ENCODE measurements at places on chromosomes 12 and 14.

DNA sequence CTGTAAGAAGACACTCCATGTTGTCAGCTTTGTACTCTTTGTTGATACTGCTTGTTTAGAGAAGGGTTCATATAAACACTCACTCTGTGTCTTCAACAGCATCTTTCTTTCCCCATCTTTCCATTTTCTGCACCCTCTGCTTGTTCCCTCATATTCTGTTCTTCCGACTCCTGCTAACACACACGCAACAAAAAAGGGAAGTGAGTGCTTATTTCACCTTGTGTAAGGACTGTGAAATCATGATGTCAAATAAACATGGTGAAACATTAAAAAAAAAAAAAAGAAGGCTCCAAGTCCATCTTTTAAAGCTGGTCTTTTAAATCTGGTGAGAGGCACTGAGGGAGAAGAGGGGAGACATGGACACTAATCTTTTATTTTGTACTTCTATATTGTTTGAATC lies 145.4 kb downstream of the RPAP3 start:
- DNase-seq = no peak

GRCh38 chr12:20269337-20270067 lies 98.8 kb upstream of the PDE3A start:
- DNase-seq = no peak

DNA sequence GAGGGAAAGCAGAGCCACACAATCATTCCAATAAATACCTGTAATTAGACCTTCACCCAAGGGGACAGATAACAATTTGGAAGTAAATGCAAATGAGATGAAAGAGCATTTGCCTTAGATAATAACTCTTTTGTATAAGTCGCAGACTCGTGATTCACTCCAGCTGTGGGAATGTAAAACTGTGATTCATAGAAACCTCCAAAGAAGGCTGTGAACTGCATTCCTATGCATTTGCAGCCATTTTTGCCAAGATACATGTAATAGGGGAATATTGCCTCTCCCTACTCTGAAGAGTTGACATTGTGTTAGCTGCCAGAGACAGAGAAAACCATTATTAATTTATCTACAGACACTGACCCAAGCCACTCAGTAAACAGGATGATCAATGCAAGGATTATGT lies 181.9 kb upstream of the ARHGAP5 start:
- no peak for DNase-seq

GRCh38 chr14:22577334-22577908 lies 11.6 kb downstream of the DAD1 start:
- DNase-seq = no peak

DNA sequence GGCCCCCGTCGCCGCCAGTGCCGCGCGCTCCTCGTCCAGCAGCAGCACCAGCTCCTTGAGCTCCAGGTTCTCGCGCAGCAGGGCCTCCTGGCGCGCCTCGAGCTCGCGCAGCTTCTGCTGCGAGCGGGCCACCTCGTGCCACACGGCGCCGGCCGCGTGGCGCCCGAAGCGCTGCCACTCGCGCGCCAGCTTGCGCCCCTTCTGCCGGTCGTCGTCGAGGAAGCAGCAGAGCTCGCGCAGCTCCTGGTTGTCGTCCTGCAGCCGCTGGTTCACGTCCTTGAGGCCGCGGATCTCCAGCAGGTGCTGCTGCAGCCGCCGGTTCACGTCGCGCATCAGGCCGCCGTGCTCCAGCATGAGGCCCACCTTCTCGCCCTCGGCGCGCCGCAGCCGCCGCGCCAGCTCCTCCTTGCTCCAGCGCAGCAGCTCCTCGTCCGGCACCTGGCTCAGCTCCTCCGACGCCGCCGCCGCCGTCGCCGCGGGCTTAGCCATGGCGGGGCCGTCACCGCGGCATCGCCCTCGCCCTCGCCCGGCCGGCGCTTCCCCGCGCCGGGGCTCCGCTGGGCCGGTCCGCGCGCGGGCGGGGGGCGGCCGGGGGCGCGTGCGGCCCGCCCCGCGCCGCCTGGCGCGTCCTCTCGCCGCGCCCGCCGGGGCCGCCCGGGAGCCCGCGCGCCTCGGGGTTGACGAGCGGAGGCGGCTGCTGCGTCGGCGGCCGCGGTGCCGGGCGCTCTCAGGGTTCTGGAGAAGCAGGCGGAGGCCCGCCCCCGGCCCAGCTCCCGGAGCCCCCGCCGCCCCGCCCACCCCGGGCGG lies at the start of gene CCDC85C:
CCDC85C (minus strand) TSS at position 737 of the 807 bp plus-strand sequence; CDS start at position 489, 248 bp downstream.
- DNase-seq = no peak

- no peak for DNase-seq
Observed at GRCh38 chr12:115297445-115297844, 613.5 kb upstream of the TBX3 start.

DNA sequence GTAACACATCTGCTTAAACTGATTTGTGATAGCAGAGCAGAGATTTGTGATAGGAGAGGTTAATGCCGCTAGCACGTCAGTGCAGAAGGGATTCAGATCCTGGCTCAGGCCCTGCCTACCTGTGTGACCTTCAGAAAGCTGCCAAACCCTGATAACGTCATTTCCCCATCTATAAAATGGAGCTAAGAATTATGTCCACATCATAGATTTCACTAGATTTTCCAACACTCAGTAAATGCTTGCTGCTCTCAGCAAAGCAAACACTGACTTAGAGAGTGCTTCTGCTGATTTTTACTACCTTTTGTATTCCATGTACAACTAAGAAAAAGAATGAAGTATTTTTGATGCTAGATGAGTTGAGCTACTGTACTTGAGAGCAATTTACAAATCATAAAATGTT lies 261.4 kb downstream of the ITPR2 start:
- DNase-seq = no peak

- DNase-seq = no peak
Observed at GRCh38 chr12:53105712-53106439, 2.6 kb downstream of the SOAT2 start.

- no peak for DNase-seq
Observed at GRCh38 chr12:6262623-6263022, 47.9 kb upstream of the PLEKHG6 start.

GRCh38 chr12:47105914-47106674 lies 26.3 kb upstream of the AMIGO2 start:
- no peak for DNase-seq

DNA sequence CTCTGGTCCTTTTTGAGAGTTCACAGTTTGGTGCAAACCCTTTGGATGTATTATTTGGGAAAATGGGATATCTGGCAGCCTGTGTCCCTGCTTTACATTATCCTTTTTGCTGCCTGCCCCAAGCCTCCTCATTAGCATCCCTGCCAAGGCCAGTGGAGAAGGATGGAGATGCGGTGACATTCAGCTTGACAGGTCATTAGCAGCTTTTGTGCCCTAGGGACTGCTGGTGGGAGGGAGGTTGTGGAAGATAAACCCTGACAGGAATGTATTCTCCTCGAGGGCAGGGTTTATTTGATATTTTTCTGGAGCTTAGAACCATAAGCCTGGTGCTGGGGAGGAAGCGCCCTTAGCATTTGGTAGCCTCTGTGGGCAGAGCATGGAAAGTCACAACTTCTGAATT lies 49.3 kb downstream of the PTPN11 start:
- DNase-seq = no peak

GRCh38 chr14:77965919-77966435 lies 166.1 kb downstream of the ADCK1 start:
- DNase-seq = no peak

DNA sequence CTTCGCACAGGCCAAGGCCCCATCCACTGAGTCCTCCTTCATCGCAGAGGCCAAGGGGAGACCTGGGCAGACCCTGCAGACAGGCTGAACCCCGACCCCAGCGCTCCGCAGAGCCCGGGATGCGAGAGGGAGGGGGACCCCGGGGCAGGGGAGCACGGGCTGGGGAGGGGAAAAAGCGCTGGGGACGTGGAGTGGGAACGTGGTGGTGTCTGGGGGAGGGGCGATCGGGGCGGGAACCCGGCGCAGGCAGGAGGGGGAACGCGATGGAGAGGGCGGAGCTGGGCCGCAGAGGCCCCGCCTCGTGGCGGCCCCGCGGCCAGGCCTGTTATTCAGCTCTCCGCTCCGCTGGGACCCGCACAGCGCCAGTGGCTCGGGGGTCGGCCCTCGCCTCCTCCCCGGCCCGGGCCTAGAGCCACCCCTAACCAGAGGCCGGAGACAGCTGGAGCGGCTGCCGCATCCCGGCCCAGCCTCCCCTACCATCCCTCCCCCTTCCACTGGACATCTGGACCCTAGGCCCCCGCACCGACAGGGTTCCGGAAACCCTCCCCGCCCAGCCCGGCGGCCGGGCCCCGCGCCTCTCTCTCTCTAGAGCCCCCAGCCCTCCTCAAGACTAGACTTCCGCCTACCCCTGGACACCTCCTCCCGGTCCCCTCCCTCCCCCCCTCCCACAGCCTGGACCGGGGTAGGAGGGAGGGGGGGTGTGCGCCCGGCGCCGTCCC lies at the start of gene ARHGEF25:
ARHGEF25 (plus strand) TSS at position 328 of the 719 bp plus-strand sequence. CDS start 460 bp downstream, outside the sequence.
- no peak for DNase-seq

- no peak for DNase-seq
Observed at GRCh38 chr14:68772761-68773381, 20.0 kb downstream of the ZFP36L1 start.

GRCh38 chr14:87155856-87156488 lies 837.0 kb downstream of the GALC start:
- no peak for DNase-seq

DNA sequence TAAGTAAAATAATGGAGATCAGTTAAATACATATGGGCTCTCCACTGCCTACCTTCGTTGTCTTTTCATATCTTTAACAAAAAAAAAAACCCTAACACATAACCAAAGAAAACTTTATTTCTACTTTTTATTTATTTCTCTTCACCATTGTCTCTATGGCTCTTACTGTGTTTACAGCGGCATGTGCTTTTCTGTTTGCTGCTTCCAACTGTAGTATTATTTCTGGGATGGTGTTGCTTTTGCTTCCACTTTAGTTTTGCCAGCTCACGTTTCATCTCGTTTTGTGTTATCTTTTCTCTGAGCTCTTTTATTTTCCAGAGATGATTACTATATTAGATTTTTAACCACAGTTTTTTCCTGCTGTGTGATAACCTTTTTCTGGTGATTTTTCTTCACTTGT lies 46.1 kb downstream of the KTN1 start:
- DNase-seq = no peak

- no peak for DNase-seq
Observed at GRCh38 chr14:24700511-24700910, 66.5 kb upstream of the GZMB start.

DNA sequence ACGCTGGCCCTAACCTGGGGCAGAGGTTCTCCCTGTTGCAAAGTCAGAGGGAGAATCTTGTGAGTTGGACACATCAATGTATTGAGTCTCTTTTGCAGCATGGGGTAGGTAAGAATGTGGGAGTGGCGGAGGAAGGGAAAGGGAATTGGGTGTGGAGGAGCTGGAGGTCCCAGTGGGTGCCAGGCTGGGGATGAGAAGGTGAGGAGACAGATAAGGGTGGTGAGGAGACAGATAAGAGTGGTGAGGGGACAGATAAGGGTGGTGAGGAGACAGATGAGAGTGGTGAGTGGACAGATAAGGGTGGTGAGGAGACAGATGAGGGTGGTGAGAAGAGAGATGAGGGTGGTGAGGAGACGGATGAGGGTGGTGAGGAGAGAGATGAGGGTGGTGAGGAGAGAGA lies 72.9 kb upstream of the SFSWAP start:
- no peak for DNase-seq

- no peak for DNase-seq
Observed at GRCh38 chr14:89012282-89013097, 188.0 kb downstream of the TTC8 start.

DNA sequence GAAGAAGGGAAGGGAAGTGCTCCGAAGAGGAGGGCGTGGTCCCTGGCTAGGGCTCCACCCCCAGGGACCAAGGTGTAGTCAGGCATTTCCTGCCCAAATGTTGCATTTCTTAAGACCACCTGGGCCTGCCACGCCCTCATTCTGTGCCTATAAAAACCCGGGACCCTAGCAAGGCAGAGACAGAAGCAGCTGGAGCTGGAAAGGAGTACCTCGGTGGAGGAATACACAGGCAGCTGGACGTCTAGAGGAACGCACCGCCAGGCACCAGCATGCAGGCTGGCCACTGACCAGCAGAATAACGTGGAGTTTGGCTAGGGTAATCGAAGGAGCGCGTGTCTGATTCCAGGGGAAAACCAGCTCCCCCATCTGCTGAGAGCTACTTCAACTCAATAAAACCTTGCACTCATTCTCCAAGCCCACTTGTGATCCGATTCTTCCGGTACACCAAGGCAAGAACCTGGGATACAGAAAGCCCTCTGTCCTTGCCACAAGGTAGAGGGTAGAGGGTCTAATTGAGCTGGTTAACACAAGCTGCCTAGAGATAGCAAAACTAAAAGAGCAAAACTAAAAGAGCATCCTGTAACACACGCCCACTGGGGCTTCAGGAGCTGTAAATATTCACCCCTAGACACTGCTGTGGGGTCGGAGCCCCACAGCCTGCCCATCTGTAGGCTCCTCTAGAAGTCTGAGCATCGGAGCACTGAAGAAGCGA lies 21.0 kb downstream of the CFL2 start:
- no peak for DNase-seq

DNA sequence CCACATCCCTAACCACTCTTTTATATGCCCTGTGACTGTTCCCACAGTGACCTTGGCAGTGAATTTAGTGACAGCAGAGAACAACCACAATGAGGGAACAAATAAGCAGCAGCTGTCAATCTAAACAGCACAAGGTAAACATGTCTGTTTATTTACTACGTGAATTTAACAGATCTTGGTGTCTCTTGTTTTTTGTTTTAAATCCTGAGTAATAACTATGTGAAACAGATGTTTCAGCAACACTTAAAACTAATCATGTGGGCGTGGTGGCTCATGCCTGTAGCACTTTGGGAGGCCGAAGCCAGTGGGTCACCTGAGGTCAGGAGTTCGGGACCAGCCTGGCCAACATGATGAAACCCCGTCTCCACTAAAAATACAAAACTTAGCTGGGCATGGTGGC lies 17.0 kb upstream of the CFAP54 start:
- no peak for DNase-seq

DNA sequence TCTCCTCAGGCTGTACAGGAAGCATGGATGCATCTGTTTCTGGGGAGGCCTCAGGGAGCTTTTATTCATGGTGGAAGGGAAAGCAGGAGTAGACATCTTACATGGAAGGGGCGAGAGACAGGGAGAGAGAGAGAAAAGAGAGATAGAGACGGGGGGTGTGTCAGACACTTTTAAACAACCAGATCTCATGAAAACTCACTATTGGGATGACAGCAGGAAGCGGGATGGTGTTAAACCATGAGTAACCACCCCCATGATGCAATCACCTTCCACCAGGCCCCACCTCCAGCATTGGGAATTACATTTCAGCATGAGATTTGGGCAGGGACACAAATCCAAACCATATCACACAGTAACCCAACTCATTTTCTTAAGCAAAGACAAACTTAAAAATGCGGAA lies 110.0 kb upstream of the EEA1 start:
- DNase-seq = no peak

DNA sequence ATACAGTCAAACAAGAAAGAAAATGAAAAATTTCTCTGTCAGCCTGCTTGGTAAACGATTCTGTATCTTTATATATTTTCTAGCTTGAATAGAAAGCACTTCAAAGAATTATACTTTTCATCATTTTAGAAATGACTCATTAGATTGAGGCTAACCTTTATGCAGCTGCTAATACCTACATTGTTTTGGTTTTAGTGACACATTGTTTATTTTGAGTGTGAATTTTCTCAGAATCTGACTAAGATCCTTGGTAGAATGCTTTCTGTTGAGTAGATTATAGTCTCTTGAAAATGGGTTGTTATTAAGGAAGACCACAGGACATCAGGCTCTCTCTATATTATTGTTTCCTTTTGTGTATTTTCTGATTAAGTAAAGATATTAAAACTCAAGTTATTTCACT lies at the start of gene PMCH:
PMCH (minus strand) TSS at position 45 of the 400 bp plus-strand sequence. CDS start 63 bp downstream, outside the sequence.
- DNase-seq = no peak

- no peak for DNase-seq
Observed at GRCh38 chr12:109277899-109278762, 31.0 kb downstream of the FOXN4 start.

- DNase-seq = no peak
Observed at GRCh38 chr12:93192878-93193277, 184.8 kb upstream of the NUDT4 start.

Data from esophagus squamous epithelium (tissue), 5 donors.